Osteoblast (primary cell): ENCODE measurements at places on chromosomes 1 and 21. TPM values are rescaled to one million over a fixed set of nuclear protein-coding genes. Genes with fewer than 3 reads are reported as not detected.

The COL9A2 gene
- total RNA-seq, result 0.36 and 0.88 TPM in 2 replicates

The DEPDC1 gene
- 1.4 and 2.4 TPM in 2 replicates for total RNA-seq

The VPS72 gene
- 34.7 and 35.1 TPM in 2 replicates for total RNA-seq

The OR1C1 gene
- total RNA-seq, result not detected in 2 replicates

The CNIH4 gene
- total RNA-seq, result 36.2 and 46.3 TPM in 2 replicates
